Activated naive CD8-positive, alpha-beta T cell treated with anti-CD3 and anti-CD28 coated beads, Interleukin-2, amount 10 ng/mL, durations not matched to agents 7 days and 5 days (primary cell): ENCODE measurements at places on chromosomes 7 and 10.

GRCh38 chr7:113698556-113699220, 220.1 kb downstream of the PPP1R3A start:
- DNase-seq, result no peak

DNA sequence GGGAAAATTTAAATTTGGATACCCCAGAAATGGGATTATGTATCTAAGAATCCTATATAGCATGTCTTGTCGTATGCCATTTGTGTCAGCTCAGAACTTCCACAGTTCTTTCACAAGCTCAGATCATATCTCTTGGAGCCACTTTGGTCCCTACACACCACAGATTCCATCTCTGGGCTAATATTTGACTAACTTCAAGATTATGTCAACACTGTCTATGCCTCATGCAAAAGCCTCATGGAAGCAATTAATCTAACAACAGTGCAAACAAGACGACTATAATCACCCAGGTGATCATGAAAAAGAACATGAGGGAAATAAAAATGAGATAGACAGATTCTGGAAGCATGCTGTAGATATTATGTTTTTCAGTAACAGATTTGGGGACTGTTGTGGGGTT, 189.1 kb downstream of the LRRTM3 start:
- DNase-seq, result no peak

DNA sequence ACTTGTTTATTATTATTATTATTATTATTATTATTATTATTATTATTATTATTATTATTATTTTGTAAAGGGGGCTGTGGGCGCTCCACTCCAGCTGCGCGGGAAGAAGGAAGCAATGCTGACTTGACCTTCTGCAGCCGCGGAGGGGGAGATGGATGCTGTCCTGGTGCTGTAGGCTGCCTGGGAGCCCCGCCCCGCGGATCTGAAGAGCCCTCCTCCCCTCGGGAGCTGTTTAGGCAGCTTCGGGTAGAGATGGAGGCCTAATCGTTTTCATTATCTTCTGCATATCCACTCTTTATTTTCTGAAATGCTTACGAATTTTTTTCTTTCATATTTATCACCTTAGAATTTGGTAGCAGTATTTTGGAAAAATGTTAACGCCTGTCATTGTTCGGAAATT, 101.2 kb upstream of the KLF6 start:
- DNase-seq, result no peak

GRCh38 chr7:128914566-128915151, 4.2 kb upstream of the KCP start:
- DNase-seq, result no peak

DNA sequence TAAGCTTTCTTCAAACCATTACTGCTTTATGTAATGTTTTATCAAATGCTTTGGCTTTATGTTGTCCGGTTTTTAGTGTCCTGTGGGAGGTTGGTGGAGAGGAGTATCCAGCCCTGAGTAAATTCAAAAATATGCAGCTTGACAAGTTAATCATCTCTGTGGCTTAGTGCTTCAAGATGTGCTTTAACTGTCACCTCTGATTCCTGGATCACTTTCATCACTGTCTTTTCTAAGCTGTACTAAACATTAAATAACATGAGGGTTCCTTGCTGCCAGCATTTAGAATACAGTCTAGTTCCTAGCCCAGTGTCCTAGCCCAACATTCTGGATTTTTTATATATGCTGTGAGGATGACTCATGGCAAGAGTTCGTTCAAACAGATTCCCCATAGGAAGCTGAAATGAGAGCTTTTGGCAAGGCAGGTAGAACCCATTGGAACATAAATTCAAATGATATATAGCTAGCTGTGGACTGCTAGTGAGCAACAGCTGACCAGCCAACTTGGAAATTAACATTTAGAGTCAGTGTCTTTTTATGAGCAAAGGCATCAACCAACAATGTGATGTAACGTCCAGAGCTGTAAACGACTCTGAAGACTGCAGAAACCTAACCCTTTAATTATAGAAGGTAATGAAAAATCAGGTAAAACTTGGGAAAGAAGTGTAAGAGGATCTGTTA, 80.6 kb upstream of the OIT3 start:
- no peak for DNase-seq

- peak; percentile 72 for DNase-seq
Measured at GRCh38 chr7:150962553-150963399, 15.3 kb downstream of the KCNH2 start.

DNA sequence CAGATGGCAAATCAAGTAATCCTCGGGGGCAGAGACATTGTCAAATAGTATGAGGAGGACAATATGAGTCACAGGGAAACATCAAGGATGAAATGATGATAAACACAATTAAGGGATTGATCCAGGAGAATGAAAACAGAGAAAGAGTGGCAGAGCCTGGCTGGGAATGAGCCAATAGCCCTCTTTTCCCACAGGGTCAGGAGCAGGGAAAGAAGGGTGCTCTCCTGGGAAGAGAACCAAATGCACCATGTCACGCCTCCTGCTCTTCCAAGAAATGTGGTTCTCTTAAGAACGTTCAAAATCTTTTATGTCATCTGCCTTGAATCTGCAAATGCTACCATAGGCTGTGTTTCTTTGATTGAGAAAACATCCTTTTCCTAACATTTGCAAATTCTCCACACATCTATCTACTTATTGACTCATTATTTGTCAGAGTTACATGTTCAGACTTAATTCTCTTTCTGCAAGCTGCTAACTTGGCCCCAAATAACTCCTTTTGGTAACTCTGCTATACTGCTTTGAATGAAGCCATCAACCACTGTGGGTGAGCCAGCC, 50.6 kb downstream of the HIPK2 start:
- no peak for DNase-seq

- no peak for DNase-seq
Measured at GRCh38 chr10:71840177-71840957, 10.7 kb downstream of the PSAP start.

GRCh38 chr7:154965014-154965413, 37.9 kb downstream of the PAXIP1 start:
- no peak for DNase-seq

- DNase-seq, result no peak
Measured at GRCh38 chr10:75083972-75084833, 27.3 kb upstream of the SAMD8 start.

DNA sequence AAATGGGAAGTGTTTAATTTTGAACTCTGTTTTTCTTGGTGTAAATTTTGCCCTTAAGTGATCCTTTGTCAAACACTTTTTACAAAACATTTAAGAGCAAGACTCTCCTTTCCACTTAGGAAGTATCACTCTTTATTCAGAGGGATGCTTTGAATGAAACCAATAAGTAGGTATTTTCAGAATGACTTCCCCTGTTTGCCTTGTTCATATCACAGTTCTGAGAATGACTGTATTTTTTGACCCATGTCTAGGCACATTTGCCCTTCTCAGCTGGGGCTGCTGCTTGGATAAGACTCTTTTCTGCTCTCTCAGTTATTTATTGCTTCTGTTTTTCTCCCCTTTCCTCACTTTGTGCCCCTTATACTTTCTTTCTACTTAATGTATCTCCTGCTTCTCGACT, 98.2 kb downstream of the CCNY start:
- no peak for DNase-seq

- no peak for DNase-seq
Measured at GRCh38 chr10:130463104-130463875, 327.1 kb downstream of the GLRX3 start.

GRCh38 chr7:103025341-103025740, 49.3 kb downstream of the FBXL13 start:
- no peak for DNase-seq

DNA sequence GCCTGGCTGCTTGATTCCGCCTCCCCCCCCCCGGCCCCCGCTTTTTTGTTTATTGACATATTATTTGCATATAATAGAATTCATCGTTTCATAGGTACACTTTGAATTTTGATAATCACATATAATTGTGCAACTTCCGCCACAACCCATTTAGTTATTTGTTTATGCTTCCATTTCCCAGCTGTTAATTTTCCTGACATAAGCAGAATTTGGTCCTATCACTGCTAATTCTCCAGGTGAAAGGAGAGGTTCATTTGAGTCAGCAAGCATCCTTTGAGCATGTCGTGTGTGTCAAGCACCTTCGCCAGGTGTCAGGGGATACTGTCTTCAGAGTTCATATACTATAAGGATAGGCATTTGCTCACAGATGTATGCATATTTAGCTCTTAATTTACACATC, 102.2 kb downstream of the CELF2 start:
- DNase-seq, result no peak

DNA sequence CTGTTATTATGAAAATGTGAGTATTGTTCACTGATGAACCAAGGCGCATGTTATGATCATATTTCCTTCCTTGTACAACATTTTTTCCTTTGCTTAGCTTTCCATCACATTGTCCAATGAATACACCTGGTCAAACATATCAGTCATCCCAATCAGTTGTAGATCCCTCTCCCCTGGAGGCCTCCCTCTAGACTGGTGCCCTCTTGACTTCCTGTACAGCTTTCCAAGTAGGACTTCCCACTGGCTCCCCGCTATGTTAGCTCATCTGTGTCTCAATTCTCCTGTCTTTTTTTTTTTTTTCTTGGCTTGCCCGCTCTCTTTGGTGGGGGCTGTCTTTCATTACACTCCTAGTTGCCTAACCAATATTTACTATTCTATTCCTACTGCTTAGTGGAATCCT, 214.2 kb upstream of the NPY start:
- no peak for DNase-seq

GRCh38 chr10:95789902-95790301, 33.9 kb downstream of the ENTPD1 start:
- DNase-seq, result no peak

- no peak for DNase-seq
Measured at GRCh38 chr7:26976840-26977239, 112.5 kb upstream of the SKAP2 start.

DNA sequence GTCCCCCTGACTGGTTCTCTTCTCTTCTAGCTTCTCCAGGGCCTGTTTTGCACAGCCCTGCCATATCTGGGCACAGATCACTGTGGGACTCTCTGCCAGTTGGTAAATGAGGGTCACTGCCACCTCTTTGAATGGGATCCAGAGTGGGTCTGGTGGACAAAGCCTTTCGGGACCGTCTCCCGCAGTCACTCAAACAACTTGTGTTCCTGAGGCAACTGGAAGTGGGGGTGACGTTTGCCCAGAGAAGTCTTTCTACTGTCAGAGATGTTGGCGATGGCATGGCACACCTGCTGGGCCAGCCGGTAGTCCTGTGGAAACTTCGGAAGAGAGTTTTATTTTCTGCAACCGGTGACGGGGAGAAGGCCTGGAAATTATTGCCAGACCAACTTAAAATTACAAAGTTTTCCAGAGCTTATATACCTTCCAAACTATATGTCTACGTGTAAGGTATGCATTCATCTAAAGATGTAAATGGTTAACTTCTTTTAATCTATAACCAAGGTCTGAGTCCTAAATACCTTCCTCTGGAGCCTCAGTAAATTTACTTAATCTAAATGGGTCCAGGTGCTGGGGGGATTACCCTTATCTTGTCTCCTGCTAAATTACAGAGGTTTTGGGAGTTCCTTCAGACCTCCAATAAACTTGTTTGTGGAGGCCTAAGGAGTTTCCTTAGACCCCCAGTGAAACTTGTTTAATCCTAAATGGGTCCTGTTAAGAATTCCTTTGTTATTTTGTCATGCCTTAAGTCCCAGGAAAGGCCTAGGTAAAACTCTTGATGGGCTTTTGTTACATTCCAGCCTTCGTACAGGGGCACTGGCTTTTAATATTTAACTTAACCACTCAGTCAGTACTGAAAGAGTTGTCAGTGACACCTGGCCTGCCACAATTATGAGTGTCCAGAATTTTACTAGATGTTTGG, 94.0 kb downstream of the NPSR1 start:
- no peak for DNase-seq

DNA sequence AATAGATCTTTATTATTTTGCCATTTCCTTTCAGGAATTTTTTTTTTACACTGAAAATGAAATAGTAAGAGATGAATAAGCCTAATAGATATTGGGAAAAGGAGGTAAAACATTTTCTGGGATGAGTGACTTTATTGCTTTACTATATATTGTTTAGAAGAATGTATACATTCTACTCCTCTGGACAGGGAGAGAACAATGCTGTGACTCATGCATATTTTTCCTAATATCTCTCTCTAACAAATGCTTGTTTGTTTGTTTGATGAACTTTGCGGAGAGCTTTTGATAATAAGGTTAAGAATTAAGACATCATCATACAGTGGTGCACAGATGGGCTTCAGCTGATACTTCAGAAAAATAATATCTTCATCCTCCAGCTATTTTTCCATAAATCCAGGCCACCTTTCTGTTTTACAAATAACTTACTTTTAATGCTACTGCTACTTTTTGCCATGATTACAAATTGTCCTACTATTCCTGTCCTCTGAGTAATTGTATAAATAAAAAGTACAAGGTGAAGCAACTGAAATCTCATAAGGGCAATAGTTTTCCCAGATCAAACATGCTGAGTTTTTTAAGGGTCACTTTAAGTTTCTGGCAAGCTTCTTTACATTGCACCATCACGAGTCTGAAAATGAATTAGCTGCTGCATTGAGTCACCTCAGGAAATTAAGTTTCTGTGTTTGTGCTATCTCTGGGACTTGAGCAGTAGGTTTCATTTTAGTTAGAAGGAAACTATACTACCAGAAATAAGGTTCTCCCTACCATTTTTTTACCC, 207.3 kb upstream of the POT1 start:
- DNase-seq, result no peak

DNA sequence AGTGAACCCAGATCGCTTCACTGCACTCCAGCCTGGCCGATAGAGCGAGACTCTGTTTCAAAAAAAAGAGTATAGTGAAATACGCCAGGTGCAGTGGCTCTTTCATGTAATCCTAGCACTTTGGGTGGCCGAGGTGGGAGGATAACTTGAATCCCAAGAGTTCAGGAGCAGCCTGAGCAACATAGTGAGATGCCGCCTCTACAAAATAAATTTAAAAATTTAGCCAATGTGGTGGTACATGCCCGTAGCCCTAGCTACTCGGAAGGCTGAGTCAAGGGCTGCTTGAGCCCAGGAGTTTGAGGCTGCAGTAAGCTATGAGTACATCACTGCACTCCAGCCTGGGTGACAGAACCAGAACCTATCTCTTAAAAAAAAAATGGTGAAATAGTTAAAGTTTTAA, 27.9 kb downstream of the TMEM60 start:
- DNase-seq, result no peak

DNA sequence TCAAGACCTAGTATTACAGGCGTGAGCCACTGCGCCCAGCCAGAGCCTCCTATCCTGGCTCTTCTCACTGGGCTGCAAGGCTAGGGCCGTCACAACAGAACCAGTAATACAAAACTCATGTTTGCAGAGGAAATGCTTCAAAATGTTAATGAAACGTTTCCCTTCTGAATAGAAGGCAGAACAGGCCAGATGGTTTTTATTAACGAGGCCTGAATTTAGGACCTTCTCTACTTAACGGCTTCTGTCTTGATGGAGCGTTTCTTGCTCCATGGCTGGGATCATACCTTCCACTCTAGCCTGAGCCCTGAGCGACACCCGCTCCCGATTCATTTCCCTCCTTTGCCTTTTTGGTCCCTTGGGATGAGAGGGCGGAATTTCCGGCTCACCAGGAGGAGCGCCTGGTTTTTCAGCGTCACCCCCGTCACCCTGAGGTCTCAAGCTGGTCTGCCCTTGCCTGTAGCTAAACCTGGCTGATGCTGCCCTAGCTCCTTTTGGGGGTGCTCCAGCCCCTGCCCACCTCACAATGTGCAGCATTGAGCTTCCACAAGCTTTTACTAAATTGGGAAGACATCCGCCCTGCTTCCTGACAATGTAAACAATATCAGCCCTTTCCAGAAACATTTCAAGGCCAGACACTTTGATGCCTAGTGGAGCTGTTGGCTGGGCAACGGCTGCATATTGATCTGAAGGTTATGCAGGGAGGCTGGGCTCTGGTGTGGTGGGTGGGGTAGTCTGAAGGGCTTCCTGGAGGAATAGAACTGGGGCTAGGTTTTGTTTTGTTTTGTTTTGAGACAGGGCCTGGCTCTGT, 5.2 kb downstream of the CLIP2 start:
- DNase-seq, result no peak

GRCh38 chr7:50607524-50608125, 42.4 kb upstream of the DDC start:
- no peak for DNase-seq
